ENCODE measurements at places on chromosomes 16 and 17. TPM values are rescaled to one million over a fixed set of nuclear protein-coding genes. Genes with fewer than 3 reads are reported as not detected.

The MIS12 gene
- 33.8 TPM for total RNA-seq

The C17orf78 gene
- total RNA-seq, result not detected

The CAPNS2 gene
- not detected for total RNA-seq

The CALCOCO2 gene
- 103 TPM for total RNA-seq

The GJC1 gene
- total RNA-seq, result 0.30 TPM

The CACNG5 gene
- total RNA-seq, result not detected

The PITPNC1 gene
- total RNA-seq, result 93.0 TPM

The TBC1D26 gene
- not detected for total RNA-seq

DNA sequence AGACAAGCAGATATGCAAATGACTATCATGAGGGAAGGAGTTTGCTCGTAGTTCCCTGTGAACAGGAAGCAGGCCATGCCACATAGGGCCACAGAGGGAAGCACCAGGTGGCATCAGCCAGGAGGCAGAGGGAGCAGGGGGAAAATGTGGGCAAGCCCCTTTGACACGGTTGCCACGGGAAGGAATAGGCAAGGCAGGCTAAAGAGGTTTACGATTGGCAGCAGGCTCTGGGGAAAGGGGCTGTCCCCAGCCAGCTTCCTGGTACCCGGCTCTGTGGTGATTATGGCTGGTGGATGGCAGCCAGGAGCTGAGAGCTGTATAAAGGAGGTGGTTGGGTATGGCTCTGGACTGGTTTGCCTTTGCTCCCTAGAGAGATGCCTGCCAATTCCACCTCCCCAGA is 848 bp downstream of the CES3 start:
- no peak overlapping the region for H3K27ac ChIP-seq
- H3K36me3 ChIP-seq, result no peaks in the 10 kb centered on the region
- no peaks in the 10 kb centered on the region for H3K27me3 ChIP-seq
- H3K4me3 ChIP-seq, result no peak overlapping the region
- no peaks in the 10 kb centered on the region for H3K4me1 ChIP-seq

- peaks cover 16% of the 10 kb centered on the region for H3K4me1 ChIP-seq
- H3K36me3 ChIP-seq, result peaks cover 3% of the 10 kb centered on the region
- no peak for DNase-seq
- H3K27ac ChIP-seq, result no peak overlapping the region
- H3K4me3 ChIP-seq, result no peak overlapping the region
These were observed 21.8 kb downstream of the CBFB start for GRCh38 chr16:67050796-67051195.

- no peaks in the 10 kb centered on the region for H3K27me3 ChIP-seq
- no peak overlapping the region for H3K27ac ChIP-seq
- no peaks in the 10 kb centered on the region for H3K4me1 ChIP-seq
These were observed 7.6 kb downstream of the CNTD1 start for GRCh38 chr17:42806249-42806648.

DNA sequence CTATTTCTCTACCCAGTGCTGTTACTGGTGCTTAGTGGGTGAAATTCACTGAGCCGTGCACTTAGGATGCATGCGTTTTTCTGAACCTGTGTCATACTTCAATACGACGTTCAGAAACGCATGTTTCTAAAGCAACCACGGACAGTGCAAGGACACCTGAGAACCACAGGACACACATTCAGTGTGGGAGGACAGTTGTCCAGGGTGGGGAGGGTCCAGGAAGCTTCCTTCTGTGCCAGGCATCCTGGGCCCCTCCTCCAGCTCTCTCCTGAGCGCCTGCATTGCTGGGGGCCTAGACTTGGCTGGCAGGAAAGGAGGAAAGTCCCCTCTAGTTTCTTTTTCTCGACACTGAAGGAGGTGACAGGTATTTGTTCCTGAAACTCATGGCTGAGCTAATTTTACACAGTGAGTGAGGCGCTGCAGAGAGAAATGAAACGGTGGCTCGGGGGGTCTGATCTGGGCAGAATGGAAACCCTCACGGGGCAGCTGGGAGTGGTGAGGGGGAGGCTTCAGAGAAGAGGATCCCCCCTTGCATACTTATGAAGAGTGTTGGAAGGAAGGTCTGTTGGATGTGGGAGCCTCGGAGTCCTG is 89.9 kb downstream of the IRF8 start:
- H3K27ac ChIP-seq, result no peak overlapping the region
- DNase-seq, result no peak
- no peak overlapping the region for H3K4me3 ChIP-seq
- H3K4me1 ChIP-seq, result peaks cover 35% of the 10 kb centered on the region

- no peaks in the 10 kb centered on the region for H3K36me3 ChIP-seq
- no peak for DNase-seq
- peaks cover 8% of the 10 kb centered on the region for H3K27me3 ChIP-seq
- no peaks in the 10 kb centered on the region for H3K4me1 ChIP-seq
- no peak overlapping the region for H3K27ac ChIP-seq
These were observed 157.5 kb downstream of the HS3ST2 start for GRCh38 chr16:22971346-22971924.

DNA sequence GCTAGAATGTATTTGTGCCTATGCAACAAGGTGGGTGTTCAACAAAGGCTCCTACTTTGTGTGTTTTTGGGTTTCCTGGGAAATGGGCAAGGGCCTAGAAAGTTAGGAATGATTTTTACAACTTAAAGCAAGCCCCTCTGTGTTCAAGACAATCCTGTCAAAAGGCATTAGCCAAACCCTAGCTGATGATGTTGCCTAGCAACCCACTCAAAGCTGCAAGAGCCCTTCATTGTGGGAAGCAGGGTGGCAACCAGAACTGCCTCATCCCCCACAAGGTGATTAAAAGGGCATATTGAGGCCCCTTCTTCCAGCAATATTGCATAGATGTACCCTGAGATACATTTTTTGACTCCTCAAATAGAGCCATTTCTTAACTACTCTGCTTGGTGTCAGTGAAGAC is 16.0 kb upstream of the RASL10B start:
- H3K4me1 ChIP-seq, result peaks cover 19% of the 10 kb centered on the region
- peaks cover 75% of the 10 kb centered on the region for H3K36me3 ChIP-seq
- no peak for DNase-seq
- no peaks in the 10 kb centered on the region for H3K27me3 ChIP-seq

GRCh38 chr17:50036455-50037261 is 19.3 kb upstream of the ITGA3 start:
- peaks cover 2% of the 10 kb centered on the region for H3K27me3 ChIP-seq
- no peak for DNase-seq
- no peaks in the 10 kb centered on the region for H3K36me3 ChIP-seq
- no peak overlapping the region for H3K27ac ChIP-seq

GRCh38 chr16:17619261-17619660 is 148.5 kb upstream of the XYLT1 start:
- no peaks in the 10 kb centered on the region for H3K4me1 ChIP-seq
- DNase-seq, result no peak
- no peak overlapping the region for H3K27ac ChIP-seq
- H3K4me3 ChIP-seq, result no peak overlapping the region

- peak overlapping the region; percentile 41 for H3K27ac ChIP-seq
- H3K4me3 ChIP-seq, result no peak overlapping the region
- H3K4me1 ChIP-seq, result peaks cover 21% of the 10 kb centered on the region
- peaks cover 3% of the 10 kb centered on the region for H3K27me3 ChIP-seq
- no peaks in the 10 kb centered on the region for H3K36me3 ChIP-seq
- peak; percentile 53 for DNase-seq
These were observed 5.1 kb upstream of the NME4 start for GRCh38 chr16:391885-392335.

GRCh38 chr16:78836802-78837491 is 737.5 kb downstream of the WWOX start:
- no peak overlapping the region for H3K27ac ChIP-seq
- no peaks in the 10 kb centered on the region for H3K4me1 ChIP-seq
- H3K4me3 ChIP-seq, result no peak overlapping the region
- no peaks in the 10 kb centered on the region for H3K27me3 ChIP-seq

DNA sequence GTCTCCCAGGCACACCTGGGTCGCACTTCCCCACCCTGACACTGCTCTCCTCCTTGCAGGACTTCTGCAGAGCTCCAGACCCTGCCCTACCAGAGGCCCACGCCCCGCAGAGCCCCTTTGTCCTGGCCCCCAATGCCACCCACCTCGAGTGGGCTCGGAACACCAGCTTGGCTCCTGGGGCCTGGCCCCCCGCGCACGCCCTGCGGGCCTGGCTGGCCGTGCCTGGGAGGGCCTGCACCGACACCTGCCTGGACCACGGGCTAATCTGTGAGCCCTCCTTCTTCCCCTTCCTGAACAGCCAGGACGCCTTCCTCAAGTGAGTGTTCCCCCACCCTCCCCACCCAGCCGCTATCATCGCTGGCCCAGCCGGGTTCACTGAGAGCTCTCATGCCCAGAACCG is 79.6 kb downstream of the MGAT5B start:
- no peak for DNase-seq
- H3K27me3 ChIP-seq, result no peaks in the 10 kb centered on the region
- H3K4me1 ChIP-seq, result no peaks in the 10 kb centered on the region
- H3K36me3 ChIP-seq, result no peaks in the 10 kb centered on the region
- no peak overlapping the region for H3K4me3 ChIP-seq

DNA sequence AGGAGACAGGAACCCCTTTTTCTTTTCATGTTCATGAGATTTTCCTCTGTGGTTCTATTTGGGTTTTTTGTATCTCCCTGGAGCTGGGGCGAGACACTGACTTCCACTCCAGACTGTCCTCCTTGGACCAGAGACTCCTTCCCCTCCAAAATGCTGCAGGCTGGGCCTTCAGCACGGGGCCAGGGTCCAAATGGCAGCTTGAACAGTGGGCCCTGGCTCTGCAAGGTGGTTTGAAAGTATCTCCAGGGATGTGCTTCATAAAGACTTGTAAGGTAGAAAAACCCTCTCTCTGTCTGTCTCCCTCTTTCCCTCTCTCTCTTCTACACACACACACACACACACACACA is 236.1 kb downstream of the ZNF423 start:
- H3K27ac ChIP-seq, result no peak overlapping the region
- H3K36me3 ChIP-seq, result no peaks in the 10 kb centered on the region
- H3K4me3 ChIP-seq, result no peak overlapping the region
- no peaks in the 10 kb centered on the region for H3K4me1 ChIP-seq
- peaks cover 9% of the 10 kb centered on the region for H3K27me3 ChIP-seq

- no peak overlapping the region for H3K4me3 ChIP-seq
- H3K27ac ChIP-seq, result no peak overlapping the region
- no peaks in the 10 kb centered on the region for H3K27me3 ChIP-seq
- H3K36me3 ChIP-seq, result no peaks in the 10 kb centered on the region
- no peak for DNase-seq
- H3K4me1 ChIP-seq, result peaks cover 2% of the 10 kb centered on the region
These were observed 36.9 kb downstream of the XYLT1 start for GRCh38 chr16:17433577-17434451.

GRCh38 chr17:17497845-17498520 is 1.8 kb upstream of the RASD1 start:
- H3K27me3 ChIP-seq, result peaks cover 52% of the 10 kb centered on the region
- DNase-seq, result no peak
- H3K4me1 ChIP-seq, result peaks cover 28% of the 10 kb centered on the region
- H3K4me3 ChIP-seq, result no peak overlapping the region
- H3K36me3 ChIP-seq, result no peaks in the 10 kb centered on the region
- H3K27ac ChIP-seq, result no peak overlapping the region

GRCh38 chr17:37551788-37552187 is 57.4 kb downstream of the SYNRG start:
- peaks cover 55% of the 10 kb centered on the region for H3K36me3 ChIP-seq
- peaks cover 2% of the 10 kb centered on the region for H3K4me1 ChIP-seq
- H3K27ac ChIP-seq, result no peak overlapping the region
- H3K4me3 ChIP-seq, result no peak overlapping the region

DNA sequence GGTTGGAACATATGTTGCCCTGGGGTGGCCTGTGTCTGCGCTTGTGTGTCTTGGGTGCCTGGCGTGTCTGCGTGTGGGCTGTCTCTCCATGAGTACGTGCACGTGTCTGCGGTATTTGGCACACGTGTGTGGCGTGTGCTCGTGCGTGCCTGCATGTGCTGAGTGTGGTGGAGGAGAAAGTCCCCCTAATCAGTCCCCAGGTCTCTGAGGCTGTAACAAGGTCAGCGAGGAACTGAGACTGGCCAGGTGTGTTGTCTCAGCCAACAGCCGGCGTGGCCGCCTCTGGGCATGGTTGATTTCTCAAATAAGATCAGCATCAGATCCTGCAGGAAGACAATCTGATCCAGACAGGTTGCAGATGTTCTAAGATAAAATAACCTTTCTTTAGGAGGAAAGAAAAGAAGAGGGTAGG is 3.5 kb upstream of the CPNE7 start:
- no peak overlapping the region for H3K4me3 ChIP-seq
- H3K4me1 ChIP-seq, result peaks cover 3% of the 10 kb centered on the region
- no peaks in the 10 kb centered on the region for H3K36me3 ChIP-seq
- peaks cover 2% of the 10 kb centered on the region for H3K27me3 ChIP-seq
- no peak overlapping the region for H3K27ac ChIP-seq
- DNase-seq, result no peak

DNA sequence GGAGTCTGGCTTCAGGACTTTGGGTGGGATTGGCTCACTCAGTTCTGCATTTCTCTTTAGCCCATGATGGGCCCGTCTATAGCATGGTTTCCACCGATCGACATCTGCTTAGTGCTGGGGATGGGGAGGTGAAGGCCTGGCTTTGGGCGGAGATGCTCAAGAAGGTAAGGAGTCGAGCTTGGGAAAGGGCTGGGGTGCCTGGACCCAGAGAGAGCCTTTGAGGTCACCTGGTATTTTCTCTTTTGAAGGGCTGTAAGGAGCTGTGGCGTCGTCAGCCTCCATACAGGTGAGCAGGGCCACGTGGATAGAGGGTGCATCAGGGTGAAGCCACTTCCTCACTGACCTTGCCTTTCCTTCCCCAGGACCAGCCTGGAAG is 2.2 kb downstream of the THOC6 start:
- no peak overlapping the region for H3K4me3 ChIP-seq
- no peak for DNase-seq
- H3K36me3 ChIP-seq, result peaks cover 15% of the 10 kb centered on the region
- no peak overlapping the region for H3K27ac ChIP-seq
- peaks cover 17% of the 10 kb centered on the region for H3K4me1 ChIP-seq
- peaks cover 25% of the 10 kb centered on the region for H3K27me3 ChIP-seq

- no peaks in the 10 kb centered on the region for H3K27me3 ChIP-seq
- H3K36me3 ChIP-seq, result peaks cover 18% of the 10 kb centered on the region
- H3K4me1 ChIP-seq, result no peaks in the 10 kb centered on the region
- DNase-seq, result no peak
- no peak overlapping the region for H3K4me3 ChIP-seq
- no peak overlapping the region for H3K27ac ChIP-seq
These were observed 40.6 kb downstream of the SNX11 start for GRCh38 chr17:48148029-48148770.

DNA sequence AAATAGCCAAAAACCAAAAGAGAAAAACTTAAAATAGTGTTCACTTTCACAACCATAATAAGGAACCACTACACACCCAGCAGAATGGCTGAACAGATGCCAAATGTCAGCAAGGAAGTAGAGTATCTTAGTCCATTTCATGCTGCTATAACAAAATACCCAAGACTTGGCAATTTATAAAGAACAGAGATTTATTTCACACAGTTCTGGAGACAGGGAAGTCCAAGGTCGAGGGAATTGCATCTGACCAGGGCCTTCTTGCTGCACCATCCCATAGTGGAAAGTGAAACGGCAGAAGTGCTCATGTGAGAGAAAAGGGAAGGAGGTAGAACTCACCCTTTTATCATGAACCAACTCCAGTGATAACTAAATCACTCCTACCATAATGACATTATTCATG is 33.8 kb upstream of the CCL22 start:
- no peaks in the 10 kb centered on the region for H3K36me3 ChIP-seq
- H3K4me3 ChIP-seq, result no peak overlapping the region
- H3K27me3 ChIP-seq, result no peaks in the 10 kb centered on the region
- H3K4me1 ChIP-seq, result no peaks in the 10 kb centered on the region

- H3K4me3 ChIP-seq, result no peak overlapping the region
- no peak overlapping the region for H3K27ac ChIP-seq
- no peak for DNase-seq
- H3K36me3 ChIP-seq, result no peaks in the 10 kb centered on the region
- no peaks in the 10 kb centered on the region for H3K27me3 ChIP-seq
These were observed 75.4 kb upstream of the FA2H start for GRCh38 chr16:74850027-74850426.

All from T-cell (primary cell).